ENCODE measurements at places on chromosomes 4 and X.

DNA sequence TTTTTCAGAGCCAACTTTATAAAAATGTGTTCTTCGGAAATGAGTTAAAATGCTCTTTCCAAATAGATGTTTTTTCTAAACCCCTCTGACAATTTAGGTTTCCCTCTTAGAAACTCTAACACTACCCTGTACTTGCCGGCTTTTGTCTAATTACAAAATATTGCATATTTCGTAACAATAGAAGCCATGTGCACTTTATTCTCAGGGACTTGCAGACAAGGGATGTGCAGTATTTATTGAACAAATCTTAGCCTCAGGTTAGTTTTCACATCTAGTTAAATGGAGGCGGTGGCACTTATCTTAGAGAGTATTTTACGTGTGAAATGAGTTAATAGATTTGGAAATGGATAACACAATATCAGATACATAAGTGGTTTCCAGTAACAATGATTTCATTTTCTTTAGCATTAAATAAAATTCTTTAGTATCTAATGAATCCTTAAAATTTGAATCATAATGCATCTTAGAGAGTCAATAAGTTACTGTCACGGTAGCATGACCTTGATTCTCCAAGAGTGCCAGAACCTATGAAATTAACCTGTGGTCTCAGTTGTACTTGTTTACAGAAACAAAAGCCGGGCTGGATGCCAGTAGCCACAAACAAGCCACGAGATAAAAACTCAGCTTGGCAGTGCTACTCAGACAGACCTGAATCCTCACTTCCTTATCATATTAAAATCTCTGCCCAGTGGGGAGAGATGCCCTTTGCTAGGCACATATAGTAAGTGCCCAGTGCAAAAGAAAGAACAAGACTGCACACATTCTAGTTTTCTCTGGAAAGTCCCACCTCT is 772 bp upstream of the PABPC4L start:
- no peak for DNase-seq

DNA sequence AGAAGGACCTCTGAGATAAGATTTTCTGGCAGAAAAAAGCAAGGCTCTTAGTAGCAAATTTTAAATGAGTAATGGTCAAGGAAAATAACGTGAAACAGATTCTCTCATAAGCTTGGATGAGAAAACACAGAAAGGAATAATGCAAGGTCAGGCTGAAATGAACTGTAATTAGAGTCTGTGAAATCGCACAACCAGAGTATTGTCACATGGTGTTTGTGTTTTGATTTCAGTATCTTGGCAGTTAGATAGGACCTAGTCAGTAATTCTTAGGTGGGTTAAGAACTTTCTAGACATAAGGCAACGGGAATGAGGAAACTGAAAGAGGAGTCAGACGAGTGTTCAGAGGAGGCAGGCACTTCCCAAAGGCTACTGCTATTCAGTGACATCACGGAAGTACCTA is 34.6 kb downstream of the LIMCH1 start:
- DNase-seq: no peak

- no peak for DNase-seq
These were observed 13.7 kb upstream of the SMIM20 start for GRCh38 chr4:25900310-25900709.

DNA sequence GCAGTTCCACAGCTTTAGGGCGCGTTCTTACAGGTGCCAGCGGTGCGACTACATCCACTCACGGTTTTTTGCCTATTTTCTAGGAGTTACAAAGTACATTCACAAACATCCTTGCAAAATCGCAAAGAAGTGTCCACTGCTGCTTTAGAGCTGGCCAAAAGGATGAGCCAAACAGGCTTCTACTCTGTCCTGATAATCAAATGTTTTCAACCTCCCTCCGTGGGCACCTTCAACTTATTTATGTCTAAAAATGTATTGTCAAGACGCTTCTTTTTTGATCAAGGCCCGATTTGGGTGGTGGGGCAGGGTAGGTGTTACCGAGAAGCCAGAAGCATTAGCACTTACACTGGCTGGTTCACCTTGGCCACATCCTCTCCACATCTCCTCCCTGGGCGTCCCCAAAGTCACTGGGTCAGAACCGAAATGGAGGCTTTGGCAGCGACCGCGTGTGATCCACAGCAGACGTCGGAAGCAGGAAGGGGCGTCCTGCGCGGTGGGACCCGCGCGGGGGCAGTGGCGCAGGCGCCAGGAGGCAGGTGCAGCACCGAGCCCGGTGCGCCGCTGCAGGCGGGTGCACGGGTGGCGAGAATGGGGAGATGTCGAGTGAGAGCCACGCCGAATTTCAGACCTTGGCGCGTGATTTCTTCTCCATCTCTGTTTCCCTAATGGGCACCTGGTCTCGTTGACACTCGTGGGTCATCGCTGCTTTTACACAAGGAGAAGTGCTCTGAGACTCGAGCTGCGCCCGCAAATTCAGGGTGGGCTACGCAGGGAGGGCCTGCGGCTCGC is 16.9 kb downstream of the NKX3-2 start:
- DNase-seq: peak; percentile 16
